Amygdala (tissue), 56 donors: ENCODE measurements at places on chromosomes 1 and 21.

GRCh38 chr1:198096390-198096789 lies 60.4 kb upstream of the NEK7 start:
- DNase-seq = no peak

DNA sequence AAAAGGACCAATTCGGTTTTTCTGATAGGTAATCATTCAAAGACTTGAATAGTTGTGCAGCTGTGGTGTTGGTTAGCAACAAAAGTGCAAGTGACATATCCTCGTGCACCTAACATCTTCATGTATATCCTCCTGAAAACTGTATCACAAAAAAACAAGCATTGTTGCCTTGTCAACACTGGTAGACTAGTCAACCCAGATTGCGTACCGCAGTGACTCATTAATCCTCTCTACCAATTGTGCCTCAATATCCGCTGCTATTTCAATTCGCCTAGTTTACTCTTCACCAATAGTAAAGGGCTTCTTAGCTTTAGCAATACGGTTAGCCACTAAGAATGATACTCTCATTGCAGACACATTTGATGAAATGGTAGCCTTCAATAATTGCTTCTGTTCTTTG lies 3.5 kb downstream of the HHAT start:
- no peak for DNase-seq

DNA sequence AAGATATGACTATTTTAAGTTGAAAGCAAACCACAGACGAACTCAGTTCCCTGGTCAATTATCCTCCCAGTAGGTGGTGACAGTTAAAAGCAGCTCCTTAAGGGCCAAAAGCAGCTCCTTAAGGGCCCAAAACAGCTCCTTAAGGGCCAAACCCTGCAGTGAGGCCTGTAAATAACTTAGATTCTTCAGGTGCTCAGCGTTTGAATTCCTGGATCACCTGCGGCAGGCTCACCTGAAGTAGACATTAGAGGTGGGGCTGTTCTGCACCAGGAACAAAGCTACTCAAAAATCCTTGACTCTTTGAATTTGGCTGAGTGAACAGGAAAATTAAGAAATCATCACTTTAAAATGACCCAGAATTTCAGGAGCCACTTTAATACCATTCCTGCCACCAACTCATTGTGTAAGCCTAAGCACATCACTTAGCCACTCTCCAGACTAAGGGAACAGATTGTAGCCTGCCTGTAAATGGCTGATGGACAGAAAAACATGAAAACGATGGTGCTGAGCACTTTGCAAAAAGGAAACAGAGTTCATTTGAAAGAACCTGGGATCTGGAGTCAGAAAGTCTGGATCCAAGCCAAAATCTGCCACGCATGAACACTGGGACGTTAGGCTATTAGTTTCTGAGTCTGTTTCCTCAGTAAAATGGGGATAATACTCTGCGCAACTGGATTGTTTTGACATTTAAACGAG lies 126.9 kb downstream of the LRIG2 start:
- no peak for DNase-seq

GRCh38 chr1:184682956-184683355 lies 71.7 kb downstream of the EDEM3 start:
- no peak for DNase-seq

DNA sequence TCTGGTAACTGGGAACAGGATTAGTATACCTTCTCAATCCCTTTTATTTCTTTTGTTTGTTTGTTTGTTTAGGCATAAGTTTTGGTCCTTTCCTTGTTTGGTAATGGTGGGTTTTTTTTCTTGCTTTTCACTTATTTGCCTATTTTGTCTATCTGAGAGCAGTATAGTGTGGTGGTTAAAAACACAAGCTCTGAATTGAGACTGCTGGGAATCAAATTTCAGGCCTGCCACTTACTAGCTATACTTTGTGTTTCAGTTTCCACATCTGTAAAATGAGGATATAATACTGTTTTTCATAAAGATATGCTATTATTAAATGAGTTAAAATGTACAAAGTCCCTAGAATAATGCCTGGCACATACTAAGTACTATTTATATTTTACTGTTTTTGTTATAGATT lies 81.6 kb upstream of the IVNS1ABP start:
- no peak for DNase-seq

DNA sequence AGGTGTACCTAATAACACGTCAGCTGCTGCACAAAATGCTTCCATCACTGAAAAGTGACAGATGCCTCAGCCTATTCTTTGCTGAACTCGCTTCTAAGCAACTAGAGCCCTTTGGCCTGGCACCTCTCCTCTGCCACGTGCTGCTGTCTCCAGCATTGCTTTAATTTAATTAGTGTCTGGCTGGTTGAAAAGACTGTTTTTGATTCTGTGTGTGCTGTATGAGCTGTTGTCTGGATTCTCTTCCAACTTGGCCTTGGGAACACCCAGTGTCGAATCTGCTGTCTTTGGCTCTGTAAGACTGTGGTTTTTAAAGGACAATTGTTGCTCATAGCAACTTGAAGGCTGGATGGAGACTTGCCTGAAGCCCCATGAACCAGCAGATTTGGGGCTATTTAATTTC lies 109.5 kb downstream of the PSMG1 start:
- no peak for DNase-seq

DNA sequence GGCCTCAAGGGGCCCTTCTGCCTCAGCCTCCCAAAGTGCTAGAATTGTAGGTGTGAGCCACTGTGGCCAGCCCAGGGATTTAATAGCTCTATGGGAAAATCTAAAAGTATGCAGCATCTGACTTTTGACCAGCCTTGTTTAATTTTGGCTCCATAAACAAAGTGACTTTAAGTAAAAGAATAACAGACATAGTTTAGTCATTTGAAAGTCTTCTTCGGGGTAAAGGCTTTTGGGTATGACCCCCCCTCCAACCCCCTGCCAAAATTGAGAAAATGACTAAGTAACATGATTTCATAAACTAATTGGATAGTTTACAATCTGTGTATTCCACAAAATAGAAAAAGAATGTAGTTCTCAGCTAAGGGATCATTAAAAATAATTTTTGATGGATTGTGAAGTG lies 17.0 kb downstream of the GPBP1L1 start:
- DNase-seq = no peak

- DNase-seq = no peak
Measured at GRCh38 chr1:178702146-178702545, 22.9 kb upstream of the RALGPS2 start.

- DNase-seq = no peak
Measured at GRCh38 chr1:225426395-225427234, 1.2 kb downstream of the LBR start.

- DNase-seq = no peak
Measured at GRCh38 chr1:226870026-226870400, 403 bp upstream of the PSEN2 start.

- DNase-seq = no peak
Measured at GRCh38 chr1:90000934-90001676, 6.2 kb downstream of the ZNF326 start.

DNA sequence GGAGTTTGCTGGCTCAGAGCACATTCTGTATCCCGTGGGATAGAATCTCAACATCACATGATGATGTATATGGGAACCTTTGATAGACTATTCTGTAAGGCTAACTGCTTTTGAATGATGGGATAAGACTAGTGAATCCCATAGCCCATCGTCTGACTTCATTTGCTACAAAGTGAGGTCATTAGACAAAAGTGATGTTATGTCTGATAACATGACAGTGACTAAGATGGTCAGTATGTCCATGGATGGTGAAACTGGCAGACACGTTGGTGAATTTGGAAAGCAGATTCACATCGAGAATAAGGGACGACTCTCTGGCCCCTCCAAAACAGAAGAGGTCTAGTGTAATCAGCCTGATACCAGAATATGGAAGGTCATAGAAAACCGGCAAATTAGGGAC lies 108.4 kb downstream of the HHAT start:
- DNase-seq = no peak

DNA sequence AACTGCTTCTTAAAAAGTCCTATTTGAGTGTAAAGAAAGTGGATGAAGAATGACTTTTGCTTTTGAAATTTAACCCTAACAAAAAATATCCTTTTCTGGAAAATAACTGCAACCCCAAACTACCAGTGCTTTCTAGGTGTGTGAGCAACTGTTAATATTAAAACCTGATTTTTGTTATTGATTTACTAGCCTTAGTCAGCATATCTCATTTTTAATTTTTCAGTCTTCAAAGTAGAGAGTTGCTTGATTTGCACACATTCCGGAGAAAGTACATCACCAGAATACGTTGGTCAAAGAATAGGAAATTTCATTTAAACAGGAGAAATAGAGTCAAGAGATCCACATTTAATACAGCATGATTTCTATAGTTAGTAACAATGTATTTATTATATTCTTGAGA lies 141.8 kb upstream of the ADAMTS5 start:
- DNase-seq = no peak

GRCh38 chr1:6889875-6890480 lies 104.7 kb downstream of the CAMTA1 start:
- DNase-seq = no peak

- no peak for DNase-seq
Measured at GRCh38 chr1:10753299-10753698, 43.1 kb downstream of the CASZ1 start.

GRCh38 chr1:235021815-235022214 lies 106.8 kb downstream of the TOMM20 start:
- no peak for DNase-seq

GRCh38 chr1:229482511-229482910 lies 25.6 kb downstream of the NUP133 start:
- DNase-seq = no peak

GRCh38 chr1:22910286-22910685 lies 62.4 kb downstream of the LACTBL1 start:
- no peak for DNase-seq

DNA sequence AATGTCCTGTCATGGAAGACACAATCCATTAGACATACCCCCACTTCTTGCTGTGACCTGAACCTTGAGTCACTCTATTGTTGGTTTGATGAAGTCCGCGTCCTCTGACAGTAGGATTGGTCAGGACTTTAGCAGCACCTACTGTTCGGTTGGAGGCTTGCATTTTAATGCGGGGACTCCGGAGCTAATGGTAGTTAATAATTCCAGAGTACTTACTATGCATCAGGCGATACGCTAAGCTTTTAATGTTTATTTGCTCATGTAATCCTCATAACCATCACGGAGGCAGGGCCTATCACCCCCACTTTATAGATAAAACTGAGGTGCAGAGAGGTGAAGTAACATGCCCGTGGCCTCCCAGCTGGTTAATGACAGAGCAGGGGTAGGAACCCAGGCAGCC lies 7.9 kb upstream of the ELF3 start:
- DNase-seq = no peak

DNA sequence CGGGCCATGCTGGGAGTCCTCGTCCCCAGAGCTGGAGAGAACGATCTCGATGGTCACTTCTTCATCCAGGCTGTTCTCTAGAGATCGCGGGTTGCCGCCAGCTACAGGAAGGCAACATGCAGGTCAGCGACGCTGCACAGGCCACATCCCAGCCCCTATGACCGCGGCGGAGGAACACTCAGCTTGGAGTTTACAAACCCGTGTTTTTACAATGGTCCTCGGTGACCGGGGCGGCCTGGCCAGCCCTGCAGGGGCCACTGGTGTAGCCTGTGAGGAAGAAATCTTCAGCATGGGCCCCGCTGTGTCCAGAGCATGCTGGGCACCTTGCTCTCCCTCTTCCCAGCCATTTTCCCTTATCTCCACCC lies 30.5 kb downstream of the ZNF496 start:
- no peak for DNase-seq

GRCh38 chr1:112093372-112093694 lies 103.9 kb upstream of the KCND3 start:
- DNase-seq = no peak

DNA sequence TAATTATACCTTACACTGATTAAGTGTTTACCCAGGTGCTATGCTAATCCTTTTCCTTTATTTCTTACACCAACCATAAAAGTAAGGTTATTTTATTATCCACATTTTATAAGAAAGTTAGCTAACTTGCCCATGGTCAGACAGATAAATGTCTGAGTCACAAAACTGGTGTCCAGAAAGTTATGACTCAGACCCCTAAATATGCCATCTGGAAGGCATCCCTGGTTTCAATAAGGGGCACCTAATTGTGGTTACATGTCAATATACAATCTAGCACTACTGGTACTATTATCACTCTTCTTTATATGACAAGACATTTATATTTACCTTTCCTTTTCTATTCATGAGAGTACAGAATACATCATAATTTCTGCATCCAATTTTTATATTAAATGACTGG lies 496.5 kb upstream of the ADGRL2 start:
- DNase-seq = no peak

- DNase-seq = no peak
Measured at GRCh38 chr1:214312530-214313051, 31.6 kb downstream of the SMYD2 start.

GRCh38 chr1:98323388-98323787 lies 338.1 kb upstream of the SNX7 start:
- no peak for DNase-seq

GRCh38 chr1:221725735-221726672 lies 15.9 kb downstream of the DUSP10 start:
- no peak for DNase-seq

DNA sequence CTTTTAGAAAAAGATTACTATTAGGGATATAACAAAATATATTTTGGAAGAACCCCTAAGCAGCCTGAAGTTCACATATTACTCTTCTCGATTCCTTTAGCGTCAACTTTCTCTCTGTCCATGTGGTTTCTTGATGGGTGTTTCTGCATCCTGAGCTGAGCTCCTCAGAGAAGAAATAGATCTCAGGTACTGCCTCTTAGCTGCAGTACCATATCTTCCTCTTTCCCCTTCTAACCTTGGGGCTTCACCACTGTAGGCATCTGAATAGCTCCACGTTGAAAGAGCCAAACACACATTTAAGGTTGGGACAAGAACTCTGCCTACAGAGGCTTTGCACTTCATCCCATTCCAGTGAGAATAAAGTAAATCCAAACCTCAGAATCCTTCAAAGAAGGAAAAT lies 59.2 kb downstream of the SAMSN1 start:
- no peak for DNase-seq

GRCh38 chr1:80893115-80893514 lies 907.6 kb upstream of the ADGRL2 start:
- no peak for DNase-seq

- no peak for DNase-seq
Measured at GRCh38 chr1:206770531-206771337, at the start of gene IL19. IL19 (plus strand) TSS chr1:206770773; CDS start chr1:206836663, 65,890 bp downstream.

DNA sequence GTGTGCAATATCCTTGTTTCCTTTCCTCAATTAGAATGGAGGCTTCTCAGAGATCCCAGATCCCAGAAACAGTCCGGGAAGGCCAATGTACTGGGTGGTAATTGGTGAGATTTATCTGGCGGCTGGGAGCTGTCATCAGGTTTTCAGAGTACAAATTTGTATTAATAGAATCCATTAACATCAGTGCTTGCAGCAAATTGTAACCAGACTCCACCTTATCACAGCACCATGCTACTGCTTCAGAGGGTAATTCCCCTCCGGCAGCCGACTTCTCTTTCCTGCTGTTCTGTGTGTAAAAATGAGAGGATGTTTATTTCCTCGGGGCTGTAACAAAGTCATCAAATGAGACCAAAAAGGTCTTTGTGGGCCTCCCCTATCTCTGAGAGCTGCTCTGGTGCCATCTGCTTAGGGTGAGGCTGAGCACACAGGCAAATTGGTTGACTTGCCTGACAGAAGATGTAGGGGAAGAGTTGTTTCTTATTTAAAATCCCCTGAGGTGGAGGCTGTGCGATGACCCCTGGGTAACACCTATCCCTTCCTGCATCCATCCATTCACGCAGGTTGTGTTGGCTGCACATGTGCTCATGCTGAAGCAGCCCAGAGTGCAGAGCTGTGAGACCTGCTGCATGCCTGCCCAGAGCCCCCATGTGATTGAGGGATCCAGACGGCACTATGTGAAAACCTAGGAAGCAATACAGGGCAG lies 19.2 kb downstream of the NFASC start:
- DNase-seq = no peak

GRCh38 chr1:113975211-113975895 lies 3.9 kb upstream of the OLFML3 start:
- DNase-seq = no peak
